ENCODE measurements at places on chromosomes 5 and 9. TPM values are rescaled to one million over a fixed set of nuclear protein-coding genes. Genes with fewer than 3 reads are reported as not detected.

Gene FOXD4L6
- not detected for total RNA-seq

Gene SYK
- total RNA-seq = 7.8 TPM

Gene FAM169A
- total RNA-seq = 3.3 TPM

Gene CHSY3
- 1.4 TPM for total RNA-seq

Gene SQSTM1
- total RNA-seq = 287 TPM

Gene CTXN3
- not detected for total RNA-seq

GRCh38 chr9:18834740-18835361, 198.2 kb downstream of the SAXO1 start:
- no peaks in the 10 kb centered on the region for H3K4me1 ChIP-seq
- H3K27ac ChIP-seq = no peak overlapping the region
- no peaks in the 10 kb centered on the region for H3K27me3 ChIP-seq
- no peak overlapping the region for H3K4me3 ChIP-seq
- DNase-seq = no peak

DNA sequence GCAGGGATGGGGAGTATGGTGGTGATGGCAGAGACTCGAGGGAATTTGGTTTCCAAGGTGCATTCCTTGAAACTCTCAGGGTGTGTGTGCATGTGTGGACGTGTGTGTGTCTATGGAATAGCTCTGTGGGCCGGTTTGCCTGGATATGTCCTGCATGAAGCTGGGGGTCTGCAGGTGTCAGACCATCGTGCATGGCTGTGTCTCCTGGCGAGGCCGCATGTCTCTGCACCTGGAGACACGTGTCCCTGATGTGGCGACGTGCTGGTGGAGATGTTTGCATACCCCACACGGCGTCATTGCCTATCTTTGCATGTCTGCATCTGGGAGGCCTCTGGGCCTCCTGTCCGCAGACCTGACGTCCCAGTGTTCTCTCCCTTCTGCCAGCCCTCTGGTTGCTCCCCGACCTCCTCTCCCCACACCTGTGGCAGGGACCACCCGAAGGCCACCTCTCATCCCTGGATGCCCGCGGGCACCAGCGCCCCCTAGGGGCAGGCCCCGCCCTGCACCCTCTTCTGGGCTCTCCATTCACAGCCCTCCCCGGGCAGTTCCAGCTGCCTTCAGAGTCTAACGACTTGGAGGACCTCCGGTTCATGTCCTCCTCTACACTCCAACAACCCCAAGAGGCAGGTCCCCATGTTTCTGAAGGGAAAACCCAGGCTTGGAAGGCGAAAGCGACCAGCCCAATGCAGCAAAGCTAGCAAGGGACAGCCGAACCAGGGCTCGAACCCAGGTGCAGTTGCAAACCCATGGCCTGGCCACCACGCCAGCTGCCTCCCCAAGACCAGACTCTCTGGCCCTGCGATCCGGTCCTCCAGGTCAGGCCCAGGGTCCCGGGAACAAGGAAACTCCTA, 88.6 kb downstream of the LMX1B start:
- H3K4me3 ChIP-seq = no peak overlapping the region
- no peaks in the 10 kb centered on the region for H3K36me3 ChIP-seq
- DNase-seq = peak; percentile 58
- no peak overlapping the region for H3K27ac ChIP-seq
- H3K27me3 ChIP-seq = peaks cover 71% of the 10 kb centered on the region

Gene RETREG1
- 14.6 TPM for total RNA-seq

DNA sequence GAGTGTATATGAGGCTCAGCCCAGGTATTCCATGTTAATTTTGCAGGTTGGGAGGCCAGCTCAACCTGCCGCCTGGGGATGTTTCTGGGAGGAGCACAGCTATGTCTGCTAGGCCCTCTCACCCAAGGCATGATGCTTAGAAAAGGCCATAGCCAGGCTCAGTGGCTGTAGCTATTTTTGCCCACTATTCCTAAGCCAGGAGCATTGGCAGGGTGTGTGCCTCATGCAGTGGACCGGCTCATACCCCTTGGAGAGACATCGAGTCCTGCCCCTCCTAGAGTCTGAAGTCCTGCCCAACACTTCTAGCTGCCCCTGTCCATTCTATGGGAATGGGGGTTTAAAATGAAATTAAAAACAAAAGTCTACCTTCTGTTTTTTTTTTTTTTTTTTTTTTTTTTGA, 22.3 kb downstream of the ADCY2 start:
- H3K4me3 ChIP-seq = no peak overlapping the region
- DNase-seq = no peak
- H3K27me3 ChIP-seq = no peaks in the 10 kb centered on the region

- no peaks in the 10 kb centered on the region for H3K4me1 ChIP-seq
- DNase-seq = no peak
- H3K4me3 ChIP-seq = no peak overlapping the region
- no peaks in the 10 kb centered on the region for H3K36me3 ChIP-seq
- H3K27me3 ChIP-seq = no peaks in the 10 kb centered on the region
- H3K27ac ChIP-seq = no peak overlapping the region
These were observed 1266.6 kb upstream of the C9orf72 start for GRCh38 chr9:28839778-28840430.

DNA sequence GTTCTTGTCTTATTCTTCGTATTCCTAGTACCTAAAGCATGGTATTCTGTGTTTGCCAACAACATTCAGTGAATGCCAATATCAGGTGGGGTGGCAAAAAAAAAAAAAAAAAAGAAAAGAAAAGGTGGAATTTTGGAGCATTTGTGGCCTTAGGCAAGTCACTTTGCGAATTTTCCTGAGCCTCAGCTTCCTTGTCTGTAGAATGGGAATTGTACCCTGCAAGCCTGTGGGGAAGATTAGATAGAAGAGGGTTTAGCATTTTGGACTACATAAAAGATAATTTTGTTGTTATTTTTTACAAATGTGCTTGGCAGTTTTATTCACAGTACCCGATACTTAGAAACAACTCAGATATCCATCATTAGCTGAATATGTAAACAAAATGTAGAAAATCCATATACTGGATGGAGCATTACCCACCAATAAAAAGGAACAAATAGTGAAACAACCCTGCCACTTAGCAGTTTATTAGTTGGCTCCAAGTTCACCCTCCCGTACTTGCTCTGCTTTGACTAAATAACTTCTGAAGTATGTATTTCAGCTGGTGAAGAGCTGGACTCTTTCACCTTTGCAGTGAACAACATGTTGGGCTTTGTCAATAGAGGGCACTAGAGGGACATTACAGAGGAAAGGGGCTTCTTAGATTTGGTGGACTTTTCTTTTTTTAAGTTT, 13.6 kb downstream of the UBE2D2 start:
- H3K4me3 ChIP-seq = no peak overlapping the region
- no peak overlapping the region for H3K27ac ChIP-seq
- DNase-seq = no peak
- H3K27me3 ChIP-seq = no peaks in the 10 kb centered on the region

- DNase-seq = no peak
- no peaks in the 10 kb centered on the region for H3K27me3 ChIP-seq
- H3K4me1 ChIP-seq = no peaks in the 10 kb centered on the region
These were observed 99.4 kb downstream of the LIX1 start for GRCh38 chr5:97042996-97043395.

DNA sequence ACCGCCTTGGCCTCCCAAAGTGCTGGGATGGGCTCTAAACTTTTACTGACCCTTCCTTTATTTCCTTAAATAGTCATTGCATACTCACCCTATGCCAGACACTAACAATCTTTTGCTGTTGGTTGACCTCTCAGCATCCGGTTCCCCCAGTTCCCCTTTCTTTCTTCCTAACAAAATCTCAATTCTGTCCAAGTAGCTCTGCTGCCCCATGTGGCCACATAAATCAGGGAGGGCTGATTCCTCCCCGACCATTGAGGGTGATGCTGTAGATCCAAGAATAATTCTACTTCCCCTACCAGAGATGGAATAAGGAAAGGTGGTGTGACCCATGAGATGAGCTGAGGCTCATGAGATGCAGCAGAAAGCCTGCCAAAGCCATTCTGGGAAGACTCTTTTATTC, 315.3 kb upstream of the MSX2 start:
- H3K36me3 ChIP-seq = no peaks in the 10 kb centered on the region
- H3K4me3 ChIP-seq = no peak overlapping the region
- no peaks in the 10 kb centered on the region for H3K27me3 ChIP-seq
- DNase-seq = no peak
- H3K4me1 ChIP-seq = no peaks in the 10 kb centered on the region

Gene IFNA2
- total RNA-seq = 0.33 TPM

- H3K4me3 ChIP-seq = no peak overlapping the region
- H3K27me3 ChIP-seq = no peaks in the 10 kb centered on the region
- peak; percentile 84 for DNase-seq
- no peaks in the 10 kb centered on the region for H3K36me3 ChIP-seq
These were observed 144.2 kb upstream of the RAI14 start for GRCh38 chr5:34511915-34512314.

DNA sequence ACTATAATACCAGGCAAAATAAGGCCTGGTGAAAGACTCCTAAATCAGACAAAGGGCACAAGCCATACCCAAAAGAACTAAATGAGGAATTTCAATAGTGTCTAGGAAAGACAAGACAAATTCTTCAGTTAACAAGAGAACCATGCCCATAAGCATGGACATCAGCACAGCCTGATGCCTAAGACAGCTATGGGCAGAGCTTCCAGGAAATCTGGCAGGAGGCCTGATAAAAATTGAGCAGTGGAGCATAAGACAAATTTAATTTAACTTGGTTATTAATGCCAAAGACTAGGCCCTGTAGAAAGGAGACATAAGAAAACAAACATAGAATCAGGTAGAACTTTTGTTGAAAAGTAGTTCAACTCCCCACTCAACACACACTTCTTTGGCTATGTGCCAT, 17.3 kb downstream of the KLHL3 start:
- no peaks in the 10 kb centered on the region for H3K36me3 ChIP-seq
- H3K4me3 ChIP-seq = no peak overlapping the region
- no peaks in the 10 kb centered on the region for H3K27me3 ChIP-seq
- no peaks in the 10 kb centered on the region for H3K4me1 ChIP-seq
- DNase-seq = no peak
- H3K27ac ChIP-seq = no peak overlapping the region

DNA sequence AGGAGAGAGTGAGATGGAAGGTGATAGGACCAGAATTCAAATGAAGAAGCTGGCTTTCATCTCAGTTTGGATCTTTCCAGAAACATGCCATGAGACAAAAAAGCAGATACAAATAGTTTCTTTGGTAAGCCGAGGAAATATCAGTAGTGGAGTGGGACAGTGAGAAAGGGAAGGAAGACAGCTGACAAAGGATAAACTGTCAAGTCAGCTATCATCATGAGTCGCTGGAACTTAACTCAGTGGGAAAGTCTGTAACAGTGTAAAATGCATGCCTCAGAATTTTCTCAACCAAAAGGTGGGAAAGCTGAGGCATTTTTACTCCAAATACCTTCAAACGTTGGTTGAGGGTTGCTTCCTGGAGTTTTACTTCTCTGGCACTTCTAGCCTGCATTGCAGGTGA, 129.8 kb downstream of the PLPPR1 start:
- H3K4me1 ChIP-seq = no peaks in the 10 kb centered on the region
- DNase-seq = no peak
- H3K36me3 ChIP-seq = no peaks in the 10 kb centered on the region
- H3K4me3 ChIP-seq = no peak overlapping the region
- H3K27ac ChIP-seq = no peak overlapping the region

GRCh38 chr5:15959370-15960164, 220.0 kb downstream of the MARCHF11 start:
- no peaks in the 10 kb centered on the region for H3K27me3 ChIP-seq
- DNase-seq = no peak
- no peak overlapping the region for H3K27ac ChIP-seq
- no peaks in the 10 kb centered on the region for H3K4me1 ChIP-seq
- H3K4me3 ChIP-seq = no peak overlapping the region
- H3K36me3 ChIP-seq = no peaks in the 10 kb centered on the region

Gene ADAMTS2
- 9.2 TPM for total RNA-seq

DNA sequence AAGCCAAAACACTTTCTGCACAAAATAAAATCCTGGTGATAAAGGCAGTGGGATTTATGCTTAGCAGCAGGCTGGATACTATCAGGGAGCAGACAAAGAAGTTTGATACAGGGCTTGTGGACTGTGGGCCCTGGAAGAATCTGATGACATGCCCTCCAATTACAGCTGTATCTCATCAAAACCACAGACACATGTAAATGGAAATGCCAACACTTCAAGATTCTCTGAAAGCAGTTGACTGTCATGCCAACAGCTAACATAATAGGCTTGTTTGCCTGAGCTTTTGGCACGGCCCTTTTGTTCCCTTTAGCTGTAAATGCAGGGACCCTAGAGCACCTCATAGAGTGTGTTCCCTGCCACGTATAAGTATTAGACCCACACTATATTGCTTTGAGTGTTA, 114.4 kb downstream of the STK32A start:
- no peak overlapping the region for H3K27ac ChIP-seq
- no peaks in the 10 kb centered on the region for H3K27me3 ChIP-seq
- no peak for DNase-seq
- H3K36me3 ChIP-seq = no peaks in the 10 kb centered on the region
- no peak overlapping the region for H3K4me3 ChIP-seq

Gene MYORG
- total RNA-seq = 23.5 TPM

DNA sequence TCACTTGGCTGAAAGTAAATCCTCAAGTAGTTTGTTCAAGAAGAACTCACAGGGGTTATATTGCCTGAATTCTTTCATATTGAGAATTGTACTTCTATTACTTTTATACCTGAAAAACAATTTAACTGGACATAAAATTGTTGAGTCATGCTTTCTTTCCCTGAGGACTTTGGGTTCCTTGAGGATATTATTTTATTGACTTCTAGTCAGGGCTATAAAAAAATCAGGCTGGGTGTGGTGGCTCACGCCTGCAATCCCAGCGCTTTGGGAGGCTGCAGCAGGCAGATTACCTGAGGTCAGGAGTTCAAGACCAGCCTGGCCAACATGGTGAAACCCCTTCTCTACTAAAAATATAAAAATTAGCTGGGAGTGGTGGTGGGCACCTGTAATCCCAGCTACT, 17.9 kb upstream of the CDC42SE2 start:
- no peak overlapping the region for H3K27ac ChIP-seq
- DNase-seq = no peak
- H3K27me3 ChIP-seq = no peaks in the 10 kb centered on the region
- H3K4me3 ChIP-seq = no peak overlapping the region
- H3K36me3 ChIP-seq = no peaks in the 10 kb centered on the region
- no peaks in the 10 kb centered on the region for H3K4me1 ChIP-seq

- no peaks in the 10 kb centered on the region for H3K4me1 ChIP-seq
- no peak overlapping the region for H3K27ac ChIP-seq
- no peaks in the 10 kb centered on the region for H3K27me3 ChIP-seq
- no peaks in the 10 kb centered on the region for H3K36me3 ChIP-seq
- no peak for DNase-seq
- no peak overlapping the region for H3K4me3 ChIP-seq
These were observed 48.9 kb upstream of the TDRD7 start for GRCh38 chr9:97362777-97363545.

Gene PSAT1
- 2.5 TPM for total RNA-seq

GRCh38 chr9:96117398-96118080, 184.4 kb downstream of the HSD17B3 start:
- no peaks in the 10 kb centered on the region for H3K36me3 ChIP-seq
- no peak overlapping the region for H3K27ac ChIP-seq
- H3K4me3 ChIP-seq = no peak overlapping the region
- no peak for DNase-seq

- no peaks in the 10 kb centered on the region for H3K27me3 ChIP-seq
- H3K36me3 ChIP-seq = no peaks in the 10 kb centered on the region
- no peak overlapping the region for H3K27ac ChIP-seq
- H3K4me1 ChIP-seq = peaks cover 6% of the 10 kb centered on the region
- no peak for DNase-seq
- no peak overlapping the region for H3K4me3 ChIP-seq
These were observed 86.3 kb downstream of the UBE2R2 start for GRCh38 chr9:33903157-33903780.

Gene C6
- total RNA-seq = 1.9 TPM

- H3K27me3 ChIP-seq = no peaks in the 10 kb centered on the region
- no peak overlapping the region for H3K27ac ChIP-seq
- DNase-seq = no peak
- no peaks in the 10 kb centered on the region for H3K4me1 ChIP-seq
- H3K4me3 ChIP-seq = no peak overlapping the region
These were observed 102.1 kb upstream of the C9orf72 start for GRCh38 chr9:27675354-27675753.

Gene AMBP
- total RNA-seq = not detected
